LHCN-M2 (cell line): ENCODE measurements at places on chromosomes 3 and 15. TPM values are rescaled to one million over a fixed set of nuclear protein-coding genes. Genes with fewer than 3 reads are reported as not detected.
A peak's percentile ranks its signal among the peaks of the same experiment; 100 is the strongest.

Gene P2RY12
- not detected in 2 replicates for total RNA-seq

Gene GUCA1C
- total RNA-seq, result not detected in 2 replicates

Gene FOXB1
- not detected in 2 replicates for total RNA-seq

Gene C3orf49
- total RNA-seq, result not detected in 2 replicates

Gene SLC6A6
- total RNA-seq, result 21.4 and 25.5 TPM in 2 replicates

Gene GCNT3
- total RNA-seq, result 0.23 and 2.2 TPM in 2 replicates

Gene PLD1
- 1.1 and 1.5 TPM in 2 replicates for total RNA-seq

Gene EPHB3
- 2.5 and 4.2 TPM in 2 replicates for total RNA-seq

Gene GADL1
- total RNA-seq, result 0.06 TPM in 2 replicates

Gene EIF2A
- total RNA-seq, result 87.3 and 120 TPM in 2 replicates

DNA sequence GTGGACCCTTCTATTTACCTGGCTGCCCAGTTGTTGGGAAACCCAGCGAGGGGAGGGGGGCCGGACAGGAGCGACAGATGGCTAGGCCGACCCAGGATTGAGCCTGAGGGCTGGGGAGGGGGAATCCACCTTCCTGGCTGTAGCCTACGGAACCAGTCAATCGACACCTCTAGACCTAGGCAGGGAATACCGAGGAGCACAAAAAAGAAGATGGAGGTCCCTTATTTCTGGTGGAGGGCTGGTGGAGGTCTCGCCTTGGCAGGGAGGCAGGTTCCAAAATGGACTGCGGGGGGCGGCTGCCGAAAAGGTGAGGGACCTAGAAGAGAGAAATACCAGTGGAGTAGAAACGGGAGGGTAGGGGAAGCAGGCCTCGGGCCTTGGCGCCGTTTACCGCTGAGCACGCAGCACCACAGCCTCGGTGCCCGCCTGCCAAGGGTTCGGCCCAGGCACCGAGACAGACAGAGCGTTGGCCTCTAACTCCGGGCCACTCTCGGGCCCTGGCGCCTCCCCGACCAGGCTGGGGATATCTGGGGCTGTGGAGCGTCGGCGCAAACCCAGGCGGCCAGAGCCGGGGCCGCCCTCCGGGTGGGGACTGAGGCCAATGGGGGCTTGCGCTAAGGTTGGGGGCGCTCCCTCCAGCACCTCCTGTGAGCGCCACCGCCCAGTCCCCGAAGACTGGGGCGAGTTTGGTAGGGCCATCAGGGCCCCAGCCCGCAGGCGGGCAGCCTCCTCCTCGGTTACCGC, 1.6 kb downstream of the ANKRD63 start:
- DNase-seq, result no peak

GRCh38 chr3:49237344-49237743, 39.7 kb downstream of the C3orf62 start:
- no peak for DNase-seq

- peak; percentile 49 for DNase-seq
Measured at GRCh38 chr15:73727330-73727976, 25.7 kb downstream of the INSYN1 start.

GRCh38 chr3:49415931-49416601, 3.8 kb downstream of the TCTA start:
- peak; percentile 65 for DNase-seq

DNA sequence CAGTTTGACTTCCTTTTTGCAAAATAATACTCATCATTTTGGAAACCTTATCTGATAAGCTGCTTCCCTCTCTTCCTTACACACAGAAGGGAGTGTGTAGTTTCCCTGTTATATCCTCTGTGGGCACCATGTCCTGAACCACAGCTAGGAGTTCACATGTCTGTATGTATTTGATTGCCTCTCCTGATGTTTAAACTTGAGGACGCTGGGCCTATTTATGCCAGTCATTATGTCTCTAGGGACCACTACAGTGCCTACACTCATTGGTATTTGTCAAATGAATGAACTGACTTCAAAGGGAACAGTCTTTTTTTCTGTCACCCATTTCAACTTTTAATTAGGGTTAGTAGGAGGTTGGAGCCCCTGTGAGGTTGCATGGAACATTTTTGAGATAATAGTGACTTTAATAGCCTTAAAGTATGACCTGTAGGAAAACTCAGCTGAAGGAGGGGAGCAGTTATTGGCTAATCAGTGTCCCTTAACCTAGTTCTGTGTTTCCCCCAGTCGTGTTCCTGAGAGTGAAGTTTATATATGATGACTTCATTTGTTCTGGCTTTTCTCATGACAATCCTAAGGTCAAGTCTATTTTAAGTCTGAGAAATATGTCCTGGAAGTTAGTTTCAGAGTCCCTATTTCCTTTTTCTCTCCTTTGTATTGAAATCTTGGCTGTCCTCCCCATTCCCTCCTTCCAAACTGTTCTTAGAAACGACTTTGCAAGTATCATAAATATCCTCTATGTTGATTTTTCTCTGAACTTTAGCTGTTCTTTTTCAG, 28.9 kb downstream of the PDE8A start:
- peak; percentile 46 for DNase-seq

DNA sequence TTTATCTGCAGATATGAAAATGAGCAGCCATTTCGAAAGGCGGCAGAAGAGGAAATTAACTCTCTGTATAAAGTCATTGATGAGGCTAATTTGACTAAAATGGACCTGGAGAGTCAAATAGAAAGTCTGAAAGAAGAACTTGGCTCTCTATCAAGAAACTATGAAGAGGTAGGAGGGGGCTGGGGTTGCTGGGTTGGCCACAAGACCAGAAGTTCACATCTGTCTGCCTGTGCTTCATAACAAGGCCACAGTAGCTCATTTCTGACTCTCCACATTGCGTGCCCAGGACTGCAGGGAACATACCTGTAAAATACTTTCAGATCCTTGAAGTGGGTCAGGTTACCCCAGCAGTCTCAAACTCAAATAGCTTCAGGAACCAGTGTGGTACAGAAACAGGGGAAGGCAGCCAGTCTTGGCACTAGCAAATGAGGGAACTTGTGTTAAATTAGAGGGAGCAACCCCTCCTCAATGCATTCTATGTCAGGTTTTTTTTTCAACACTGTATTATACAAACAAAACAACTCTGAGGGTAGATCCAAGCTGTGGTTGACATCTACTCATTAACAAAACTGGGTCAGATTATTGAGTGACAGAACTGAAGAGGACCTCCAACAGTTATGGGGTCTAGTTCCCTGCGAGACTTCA, 48.7 kb downstream of the BFSP2 start:
- DNase-seq, result no peak

DNA sequence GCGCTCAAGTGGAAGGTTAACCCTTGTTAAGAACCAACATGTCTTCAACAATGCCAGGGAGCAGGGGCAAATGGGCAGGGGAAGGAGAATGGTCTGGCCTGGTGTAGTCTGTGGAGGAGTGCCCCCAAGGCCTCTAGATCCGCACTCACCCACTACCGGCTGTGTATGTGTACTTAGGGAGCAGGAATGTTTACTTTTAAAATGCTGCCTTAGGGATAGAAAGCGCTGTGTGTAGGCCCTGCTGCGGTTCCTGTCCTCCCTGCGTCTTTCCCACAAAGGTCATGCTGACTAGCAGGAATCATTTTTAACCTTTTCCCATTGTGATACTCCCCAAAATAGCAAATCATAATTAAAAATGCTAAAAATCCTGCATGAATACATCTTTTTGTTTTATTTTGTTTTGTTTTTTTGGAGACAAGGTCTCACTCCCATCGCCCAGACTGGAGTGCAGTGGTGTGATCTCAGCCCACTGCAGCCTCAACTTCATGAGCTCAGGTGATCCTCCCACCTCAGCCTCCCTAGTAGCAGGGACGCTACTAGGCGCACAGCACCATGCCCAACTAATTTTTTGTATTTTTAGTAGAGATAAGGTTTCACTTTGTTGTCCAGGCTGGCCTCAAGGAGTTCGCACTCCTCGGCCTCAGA, 35.9 kb upstream of the CEMIP start:
- DNase-seq, result no peak

- no peak for DNase-seq
Measured at GRCh38 chr3:28595372-28595771, 246.7 kb upstream of the AZI2 start.

- peak; percentile 92 for DNase-seq
Measured at GRCh38 chr15:95284933-95285421, 1045.5 kb upstream of the NR2F2 start.

DNA sequence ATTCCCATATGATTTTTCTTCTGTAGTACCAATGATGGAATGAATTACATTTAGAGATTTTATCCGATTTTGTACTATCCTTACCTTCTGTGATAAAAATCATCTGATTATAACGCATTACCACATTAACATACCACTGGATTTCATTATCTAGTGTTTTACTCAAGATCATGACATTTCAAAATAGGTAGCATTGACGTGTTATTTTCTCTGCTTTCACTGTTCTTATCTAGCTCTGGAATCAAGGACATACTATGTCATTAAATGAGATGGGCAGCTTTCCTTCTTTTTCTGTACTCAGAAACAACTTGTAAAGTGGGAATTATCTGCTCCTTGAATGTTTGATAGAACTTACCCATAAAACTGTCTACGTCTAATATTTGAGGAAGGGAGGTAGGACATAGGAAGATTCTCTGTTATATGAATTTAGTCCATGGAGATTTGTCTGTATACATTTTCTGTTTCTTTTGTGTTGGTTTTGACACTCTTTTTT, 183.7 kb upstream of the NR2E3 start:
- no peak for DNase-seq

DNA sequence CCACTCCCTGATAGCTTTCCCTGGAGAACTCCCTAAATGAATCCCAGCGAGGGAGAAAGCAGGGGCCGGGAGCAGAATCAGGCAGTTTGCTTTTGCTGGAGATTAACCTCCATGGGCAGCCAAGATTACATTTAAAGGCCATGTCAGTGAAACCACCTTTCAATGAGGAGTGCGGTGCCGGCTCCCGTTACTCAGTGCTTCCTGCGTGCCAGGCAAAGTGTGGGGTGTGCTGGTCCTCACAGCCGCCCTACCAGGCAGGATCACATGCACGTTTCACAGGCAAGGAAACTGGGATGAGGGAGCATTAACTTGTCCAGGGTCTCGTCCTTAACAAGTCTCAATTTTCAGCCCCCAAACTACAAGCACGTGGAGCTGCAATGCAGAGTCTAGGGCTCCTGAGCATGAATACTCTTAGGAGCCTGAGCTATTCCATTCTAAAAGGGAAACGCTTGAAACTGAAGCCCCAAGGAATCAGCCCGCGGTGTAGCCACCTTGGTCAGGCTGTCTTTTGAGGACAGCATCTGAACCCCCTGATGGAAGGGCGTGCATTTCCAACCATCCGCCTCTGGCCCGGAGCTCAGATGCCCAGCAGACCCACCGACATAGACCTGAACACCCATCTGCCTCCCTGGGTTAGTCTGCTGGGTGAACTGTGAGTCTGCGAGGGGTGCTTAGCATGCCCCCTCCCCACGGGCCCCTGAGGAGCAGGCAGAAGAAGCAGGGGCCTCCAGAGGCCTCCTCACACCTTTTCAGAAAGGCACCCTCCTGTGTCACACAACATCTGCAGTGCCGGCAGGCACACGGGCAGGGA, 5.6 kb downstream of the IGDCC3 start:
- no peak for DNase-seq

DNA sequence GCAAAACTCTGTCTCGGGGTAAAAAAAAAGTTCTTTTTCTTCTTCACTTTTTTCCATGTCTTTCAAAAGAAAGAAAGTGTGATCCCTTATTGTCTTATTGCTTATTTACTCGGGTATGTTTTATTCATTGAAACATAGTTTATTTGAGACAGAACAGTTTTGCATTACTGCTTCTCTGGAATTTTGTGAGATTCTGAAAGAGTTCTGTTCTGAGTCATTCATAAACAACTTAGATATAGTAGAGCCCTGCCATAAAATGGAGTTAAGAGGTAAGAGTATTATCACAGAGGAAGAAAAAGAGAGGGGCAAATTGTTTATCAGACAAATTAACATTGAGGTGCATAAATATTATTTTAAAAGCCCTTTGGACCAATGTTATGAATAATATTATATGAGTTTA, 522.2 kb downstream of the ROBO2 start:
- no peak for DNase-seq

- DNase-seq, result no peak
Measured at GRCh38 chr15:62726461-62726860, 316.1 kb upstream of the TPM1 start.

DNA sequence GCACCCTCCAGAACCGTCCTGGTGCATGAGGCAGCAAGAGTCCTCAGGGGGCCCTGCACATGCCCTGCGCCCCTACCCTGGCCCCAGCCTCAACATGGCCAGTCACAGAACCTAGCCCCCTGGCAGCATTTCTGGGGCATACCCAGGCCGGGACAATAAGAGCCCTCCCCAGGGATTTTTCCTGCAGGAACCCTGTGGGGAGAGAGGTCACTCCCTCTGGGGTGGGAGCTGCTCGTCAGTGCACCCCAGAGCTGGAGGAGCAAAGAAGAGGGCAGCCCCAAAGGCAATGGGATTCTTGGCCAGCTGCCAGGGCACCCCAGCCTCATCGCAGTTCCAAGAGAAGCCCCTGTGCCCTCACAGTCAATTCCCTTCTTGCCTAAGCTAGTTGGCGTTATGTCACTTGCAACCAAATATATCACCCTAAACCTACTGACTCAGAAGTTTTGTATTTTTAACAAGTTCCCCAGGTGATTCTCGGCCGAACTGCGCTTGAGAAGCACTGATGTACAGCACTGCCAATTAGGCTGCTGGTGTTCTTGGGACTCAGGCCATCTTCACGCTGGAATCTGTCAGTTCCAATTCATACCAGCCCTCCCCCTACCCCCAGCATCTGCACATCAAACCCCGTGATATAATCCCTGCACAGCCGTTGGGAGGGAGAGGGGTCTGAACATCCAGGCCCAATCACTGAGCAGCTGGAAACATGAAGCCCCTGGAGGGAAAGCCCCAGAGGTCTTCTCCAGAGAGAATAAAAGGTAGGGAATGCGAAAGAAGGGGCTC, 87.5 kb upstream of the PRR20G start:
- DNase-seq, result no peak

- no peak for DNase-seq
Measured at GRCh38 chr3:136543385-136543784, 208.8 kb downstream of the STAG1 start.

DNA sequence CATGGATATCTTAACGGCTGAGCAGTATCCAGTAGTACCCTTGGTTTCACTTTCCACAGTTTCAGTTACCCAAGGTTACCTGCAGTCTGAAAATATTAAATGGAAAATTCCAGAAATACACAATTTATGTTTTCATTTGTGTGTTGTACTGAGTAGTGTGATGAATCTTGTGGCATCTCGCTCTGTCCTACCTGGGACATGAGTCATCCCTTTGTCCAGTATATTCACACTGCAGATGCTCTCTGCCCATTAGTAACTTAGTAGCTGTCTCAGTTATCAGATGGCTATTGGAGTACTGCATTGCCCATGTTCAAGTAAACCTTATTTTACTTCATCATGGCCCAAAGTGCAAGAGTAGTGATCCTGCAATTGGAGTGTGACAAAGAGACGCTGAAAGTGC, 26.1 kb downstream of the GASK1A start:
- DNase-seq, result no peak

DNA sequence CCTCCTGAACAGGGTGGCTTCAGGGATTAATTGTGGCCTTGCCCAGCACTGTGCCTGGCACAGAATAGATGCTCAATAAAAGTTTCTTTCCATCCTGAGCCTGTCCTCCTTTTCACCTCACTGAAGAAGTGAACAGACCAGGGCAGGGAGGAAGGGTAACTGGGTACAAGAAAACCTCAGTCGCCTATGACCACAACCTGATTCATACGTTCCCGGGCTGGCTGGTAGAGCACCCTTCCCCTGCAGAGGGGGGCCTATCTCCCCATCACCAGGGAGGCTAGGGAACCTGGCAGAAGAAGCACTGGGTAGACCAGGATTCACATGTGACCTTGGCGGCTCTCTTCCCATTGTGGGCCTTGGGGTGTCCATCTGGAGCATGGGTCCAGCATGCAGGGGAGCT, 27.8 kb upstream of the CACNA2D2 start:
- no peak for DNase-seq

GRCh38 chr15:33314069-33314468, 3.3 kb downstream of the RYR3 start:
- no peak for DNase-seq
